Melanocyte of skin (primary cell): ENCODE measurements at places on chromosomes 6 and 20. TPM values are rescaled to one million over a fixed set of nuclear protein-coding genes. Genes with fewer than 3 reads are reported as not detected.

The VAPB gene
- total RNA-seq = 16.9 and 18.5 TPM in 2 replicates

The GTSF1L gene
- not detected in 2 replicates for total RNA-seq

The RSPH9 gene
- total RNA-seq = 0.31 and 0.33 TPM in 2 replicates

The OPRM1 gene
- total RNA-seq = not detected in 2 replicates

The BPIFA1 gene
- not detected in 2 replicates for total RNA-seq

The BTNL2 gene
- not detected in 2 replicates for total RNA-seq

The OXT gene
- total RNA-seq = not detected in 2 replicates

The GRM1 gene
- total RNA-seq = 0.36 and 1.0 TPM in 2 replicates

The TMEM244 gene
- total RNA-seq = not detected in 2 replicates

The SLC12A5 gene
- under 0.01 TPM in 1 of 2 replicates, not detected in the other for total RNA-seq

The SLC22A2 gene
- total RNA-seq = not detected in 2 replicates

The B3GAT2 gene
- not detected in 2 replicates for total RNA-seq

The RHAG gene
- not detected in 2 replicates for total RNA-seq

The HLA-DQA1 gene
- total RNA-seq = under 0.01 TPM in 1 of 2 replicates, not detected in the other

The JPH2 gene
- under 0.01 and 2.5 TPM in 2 replicates for total RNA-seq

The TMEM217 gene
- total RNA-seq = 1.5 and 2.4 TPM in 2 replicates

The TBX18 gene
- 1.5 and 2.1 TPM in 2 replicates for total RNA-seq

The LY6G6F gene
- not detected in 2 replicates for total RNA-seq
